ENCODE measurements at places on chromosomes 2 and 18.

DNA sequence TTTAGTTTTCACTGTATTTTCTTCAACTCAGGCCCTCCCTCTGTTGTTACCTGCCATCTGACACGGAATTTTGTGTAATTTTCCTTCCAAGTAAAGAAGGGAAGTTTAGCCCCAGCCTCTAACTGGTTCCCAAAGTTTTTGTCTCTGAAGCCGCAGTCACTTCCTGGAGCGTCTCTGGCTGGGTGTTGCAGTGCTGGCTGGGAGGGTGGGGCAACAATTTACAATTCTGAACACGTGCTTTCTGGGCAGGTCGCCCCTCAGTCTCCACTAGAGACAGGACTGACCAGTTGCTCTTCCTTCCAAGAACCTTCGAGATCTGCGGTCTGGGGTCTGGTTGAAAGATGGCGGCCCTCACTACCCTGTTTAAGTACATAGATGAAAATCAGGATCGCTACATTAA is 3.5 kb downstream of the CNDP2 start:
- no peak for DNase-seq

GRCh38 chr2:212344131-212344530 is 194.5 kb downstream of the ERBB4 start:
- no peak for DNase-seq

GRCh38 chr18:13330996-13331395 is 112.4 kb downstream of the LDLRAD4 start:
- no peak for DNase-seq

- no peak for DNase-seq
Observed at GRCh38 chr2:237995036-237995435, 28.2 kb downstream of the UBE2F start.

- no peak for DNase-seq
Observed at GRCh38 chr2:5235701-5236100, 456.5 kb upstream of the SOX11 start.

GRCh38 chr2:151904807-151905206 is 76.6 kb upstream of the ARL5A start:
- DNase-seq, result no peak

DNA sequence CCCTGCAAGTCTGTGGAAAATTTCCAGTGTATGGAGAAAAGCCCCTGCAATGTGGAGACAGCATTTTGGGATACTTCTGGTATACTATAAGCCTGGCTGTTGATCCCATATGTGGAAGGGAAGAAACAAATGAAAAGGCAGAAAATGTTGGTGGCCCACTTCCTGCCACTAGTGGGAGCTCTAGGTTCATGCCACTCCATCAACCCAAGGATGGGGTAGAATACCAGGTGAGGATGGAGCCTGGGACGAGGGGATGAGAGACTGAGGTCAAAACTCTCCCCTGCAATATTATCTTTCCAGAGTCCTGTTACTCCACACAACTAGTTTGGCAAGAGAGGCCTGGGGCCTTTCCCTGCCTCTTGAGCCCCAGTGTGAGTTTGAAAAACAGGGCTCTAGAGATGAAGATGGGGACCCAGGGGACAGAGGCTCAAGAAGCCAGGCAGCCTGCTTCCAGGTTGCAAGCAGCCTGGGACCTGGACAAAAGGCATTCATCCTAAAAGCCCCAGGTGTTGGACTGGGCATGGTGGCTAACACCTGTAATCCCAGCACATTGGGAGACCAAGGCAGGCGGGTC is 31.9 kb downstream of the BMP10 start:
- no peak for DNase-seq

DNA sequence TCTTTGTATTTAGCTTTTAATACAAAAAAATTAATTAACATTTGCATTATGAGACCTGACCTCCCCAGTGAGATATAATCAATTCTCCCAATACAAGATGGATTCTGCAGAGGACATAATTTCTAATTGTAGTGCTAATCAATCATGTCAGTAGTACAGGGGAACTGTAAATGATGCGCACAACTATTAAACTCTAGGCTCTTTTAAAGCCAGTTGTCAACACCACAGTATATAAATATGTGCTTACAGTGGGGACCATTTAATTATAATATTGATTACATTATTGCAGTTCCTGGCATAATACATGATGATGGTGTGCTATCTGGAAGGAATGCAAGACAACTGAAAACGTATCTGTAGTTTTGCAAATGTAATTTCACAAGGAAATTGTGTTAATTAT is 285.6 kb upstream of the EPHA4 start:
- DNase-seq, result no peak

GRCh38 chr2:120921457-120921856 is 185.8 kb downstream of the GLI2 start:
- DNase-seq, result no peak

- no peak for DNase-seq
Observed at GRCh38 chr2:217905395-217905794, 97.4 kb downstream of the TNS1 start.

- peak; percentile 61 for DNase-seq
Observed at GRCh38 chr18:45670281-45670962, 53.6 kb upstream of the SLC14A1 start.

- no peak for DNase-seq
Observed at GRCh38 chr2:189406586-189407233, 34.6 kb upstream of the WDR75 start.

- peak; percentile 63 for DNase-seq
Observed at GRCh38 chr2:216774620-216775019, 79.3 kb upstream of the IGFBP5 start.

DNA sequence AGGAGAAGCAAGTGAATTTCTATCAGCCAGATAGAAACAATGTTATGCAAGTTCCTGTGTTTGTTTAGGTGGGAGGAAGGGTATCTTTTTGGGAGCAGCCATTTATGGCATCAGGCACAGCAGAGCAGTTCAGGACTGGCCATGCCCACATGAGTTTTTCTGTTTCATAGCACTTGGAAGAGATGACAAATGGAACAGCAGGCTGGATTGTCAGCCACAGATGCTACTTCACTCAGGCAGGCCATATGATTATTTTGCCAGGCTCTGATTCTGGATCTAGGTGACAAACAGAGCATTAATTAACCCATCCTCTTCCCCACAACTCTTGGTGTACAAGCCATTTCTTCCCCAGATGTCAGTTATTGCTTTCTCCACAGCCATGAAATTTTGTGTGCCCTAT is 63.8 kb downstream of the GALNT13 start:
- no peak for DNase-seq

DNA sequence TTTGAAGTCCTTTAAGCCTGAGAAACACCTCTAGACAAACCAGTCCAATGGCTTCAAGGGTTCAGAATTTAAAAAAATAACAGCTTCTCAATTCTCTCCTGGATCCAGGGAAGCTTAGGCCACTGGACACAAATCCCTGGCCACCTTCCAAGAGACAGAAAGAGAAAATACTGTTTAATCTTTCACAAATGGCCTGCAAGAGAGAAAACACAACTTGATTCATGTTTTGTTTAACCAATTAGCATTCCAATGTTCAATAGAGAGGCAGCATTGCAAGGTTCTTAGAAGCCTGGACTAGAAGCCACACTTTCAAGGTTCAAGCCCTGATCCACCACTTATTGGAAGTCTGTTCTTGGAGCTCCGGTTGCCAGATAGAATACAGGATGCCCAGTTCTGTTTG is 109.0 kb upstream of the PARD3B start:
- DNase-seq, result no peak

DNA sequence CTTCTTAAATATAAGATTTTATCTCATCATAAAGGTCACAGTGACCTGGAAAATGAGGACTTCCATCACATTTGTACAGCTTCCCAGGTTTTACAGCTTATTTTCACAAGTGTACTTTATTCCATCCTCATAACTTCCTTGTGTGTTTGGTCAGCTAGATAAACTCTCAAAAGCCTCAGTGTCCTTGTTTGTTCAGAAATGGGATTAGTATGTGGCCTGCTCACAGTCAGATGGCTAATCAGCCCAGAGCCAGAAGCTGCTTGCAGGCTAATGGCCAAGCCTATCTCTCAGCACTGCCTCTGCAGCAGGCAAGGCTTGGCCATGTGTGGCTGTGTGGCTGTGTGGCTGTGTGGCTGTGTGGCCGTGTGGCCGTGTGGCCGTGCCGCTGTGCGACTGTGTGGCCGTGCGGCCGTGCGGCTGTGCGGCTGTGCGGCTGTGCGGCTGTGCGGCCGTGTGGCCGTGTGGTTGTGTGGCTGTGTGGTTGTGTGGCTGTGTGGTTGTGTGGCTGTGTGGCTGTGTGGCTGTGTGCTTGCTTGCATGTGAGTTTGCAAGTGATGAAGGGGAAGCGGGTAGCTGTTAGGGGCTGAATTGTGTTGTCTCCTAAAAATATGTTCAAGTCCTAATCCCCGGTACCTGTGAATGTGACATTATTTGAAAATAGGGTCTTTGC is 233.0 kb upstream of the TNP1 start:
- no peak for DNase-seq

- DNase-seq, result no peak
Observed at GRCh38 chr2:190716176-190716807, 67.4 kb downstream of the NAB1 start.

- DNase-seq, result no peak
Observed at GRCh38 chr18:74468547-74469061, 11.5 kb upstream of the DIPK1C start.

DNA sequence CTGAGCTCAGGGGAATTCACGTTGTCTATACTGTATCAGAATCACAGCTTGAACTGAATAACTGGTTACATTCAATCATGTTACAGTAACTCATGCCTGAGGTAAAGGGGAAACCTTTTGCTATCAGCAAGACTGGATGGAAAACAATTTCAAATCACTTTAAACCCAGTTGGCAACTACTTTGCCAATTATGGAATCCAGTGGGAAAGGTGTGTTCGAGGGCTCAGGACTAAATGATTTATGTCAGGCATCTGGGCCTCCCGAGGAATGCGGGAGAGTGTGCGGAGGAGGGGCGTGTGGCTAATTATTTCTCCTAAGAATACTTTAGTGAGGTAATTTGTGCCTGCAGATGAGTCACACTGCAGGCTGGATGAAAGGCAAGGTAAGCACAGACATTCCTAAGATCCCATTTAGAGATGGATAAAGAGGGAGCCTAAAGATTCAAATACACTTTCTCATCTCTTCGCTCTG is 100.1 kb downstream of the HRH4 start:
- no peak for DNase-seq

GRCh38 chr2:224333726-224334482 is 68.0 kb downstream of the FAM124B start:
- no peak for DNase-seq

DNA sequence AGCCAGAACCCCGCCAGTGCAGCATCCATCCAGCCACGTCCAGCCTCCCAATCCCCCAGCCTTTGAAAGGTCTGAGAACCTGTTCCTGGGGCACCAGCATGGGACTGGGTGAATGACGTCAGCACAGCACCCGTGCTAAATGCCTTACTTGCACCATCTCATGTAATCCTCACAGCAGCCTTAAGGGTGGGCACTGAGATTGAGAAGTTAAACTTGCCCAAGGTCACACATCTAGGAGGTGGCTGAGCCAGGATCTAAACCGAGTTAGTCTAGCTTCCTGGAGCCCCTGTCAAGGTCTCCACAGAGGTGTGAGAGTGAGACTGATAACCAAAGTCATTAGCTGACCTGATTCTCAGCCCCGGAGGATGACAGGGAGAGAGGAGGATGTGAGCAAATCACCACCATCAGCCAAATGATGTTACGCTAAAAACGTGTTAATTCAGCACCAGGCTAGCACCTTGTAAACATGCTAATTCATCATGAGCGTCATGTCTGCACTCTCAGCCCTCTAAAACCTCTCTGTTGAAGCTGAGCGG is 4.6 kb downstream of the CD8A start:
- DNase-seq, result no peak

GRCh38 chr2:159484532-159484931 is 131.8 kb downstream of the BAZ2B start:
- no peak for DNase-seq

- no peak for DNase-seq
Observed at GRCh38 chr2:37865640-37866039, 59.4 kb upstream of the RMDN2 start.

DNA sequence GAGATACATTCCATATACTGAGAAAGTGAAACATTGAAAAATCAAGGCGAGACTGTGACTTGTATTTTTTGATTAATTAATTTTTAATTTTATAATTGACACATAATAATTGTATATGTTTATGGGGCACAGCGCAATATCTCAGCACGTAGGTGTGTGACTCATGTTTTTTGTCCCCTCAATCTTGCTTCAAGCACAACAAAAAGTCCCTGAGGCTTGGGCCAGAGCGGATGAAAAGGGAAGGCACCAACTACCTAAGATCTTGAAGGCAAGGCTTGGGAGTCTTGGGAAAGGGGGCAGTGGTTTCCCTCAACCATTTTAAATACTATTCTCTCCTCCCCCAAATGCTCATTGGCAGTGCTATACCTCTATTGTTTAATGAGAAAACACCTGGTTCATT is 9.9 kb downstream of the SGPP2 start:
- no peak for DNase-seq

GRCh38 chr2:237156857-237157779 is 71.4 kb downstream of the COPS8 start:
- DNase-seq, result no peak

- DNase-seq, result no peak
Observed at GRCh38 chr2:86031151-86031550, 74.5 kb downstream of the POLR1A start.

GRCh38 chr18:77115192-77115953 is 17.2 kb downstream of the MBP start:
- DNase-seq, result no peak

DNA sequence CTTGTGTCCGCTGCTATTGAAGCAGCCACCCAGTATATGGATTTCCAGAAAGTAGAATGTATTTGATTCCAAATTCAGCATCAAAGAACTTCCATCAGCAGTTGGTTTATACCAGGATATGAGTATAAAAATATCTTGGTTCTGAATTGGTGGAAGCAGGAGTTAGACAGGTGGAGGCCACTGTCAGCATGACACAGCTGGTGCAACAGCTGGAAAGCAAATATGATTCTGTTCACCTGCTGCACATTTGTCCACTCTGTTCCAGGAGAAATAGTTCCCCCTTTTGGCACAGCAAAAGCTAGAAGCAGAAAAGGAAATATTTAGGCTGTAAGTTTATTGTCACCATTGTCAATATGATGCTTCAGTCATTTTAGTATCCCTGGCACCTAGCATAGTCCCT is 41.2 kb downstream of the KIAA2012 start:
- DNase-seq, result no peak

- peak; percentile 42 for DNase-seq
Observed at GRCh38 chr18:11689669-11690565, 853 bp downstream of the GNAL start.

DNA sequence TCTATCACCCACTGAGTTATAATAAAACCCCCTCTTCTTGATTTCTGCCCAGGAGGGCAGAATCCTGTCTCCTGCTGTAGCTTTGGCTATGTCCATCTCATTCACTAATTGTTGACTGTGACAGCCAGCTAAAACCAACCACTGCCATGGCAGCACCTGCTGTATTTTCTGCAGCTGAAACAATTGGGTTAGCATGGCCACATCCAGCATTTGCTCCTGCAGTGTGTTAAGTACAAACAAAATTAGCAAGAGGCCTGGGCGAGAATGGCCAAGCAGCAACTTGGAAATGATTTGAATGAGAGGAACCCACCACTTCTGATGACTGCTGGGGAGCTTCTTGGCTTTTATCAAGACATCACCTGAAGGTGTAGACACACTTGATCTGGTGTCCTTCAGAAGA is 89.4 kb upstream of the LRRTM1 start:
- no peak for DNase-seq

Data from iris pigment epithelial cell (primary cell).